ENCODE measurements at places on chromosomes 2 and 18.
A peak's percentile ranks its signal among the peaks of the same experiment; 100 is the strongest.

DNA sequence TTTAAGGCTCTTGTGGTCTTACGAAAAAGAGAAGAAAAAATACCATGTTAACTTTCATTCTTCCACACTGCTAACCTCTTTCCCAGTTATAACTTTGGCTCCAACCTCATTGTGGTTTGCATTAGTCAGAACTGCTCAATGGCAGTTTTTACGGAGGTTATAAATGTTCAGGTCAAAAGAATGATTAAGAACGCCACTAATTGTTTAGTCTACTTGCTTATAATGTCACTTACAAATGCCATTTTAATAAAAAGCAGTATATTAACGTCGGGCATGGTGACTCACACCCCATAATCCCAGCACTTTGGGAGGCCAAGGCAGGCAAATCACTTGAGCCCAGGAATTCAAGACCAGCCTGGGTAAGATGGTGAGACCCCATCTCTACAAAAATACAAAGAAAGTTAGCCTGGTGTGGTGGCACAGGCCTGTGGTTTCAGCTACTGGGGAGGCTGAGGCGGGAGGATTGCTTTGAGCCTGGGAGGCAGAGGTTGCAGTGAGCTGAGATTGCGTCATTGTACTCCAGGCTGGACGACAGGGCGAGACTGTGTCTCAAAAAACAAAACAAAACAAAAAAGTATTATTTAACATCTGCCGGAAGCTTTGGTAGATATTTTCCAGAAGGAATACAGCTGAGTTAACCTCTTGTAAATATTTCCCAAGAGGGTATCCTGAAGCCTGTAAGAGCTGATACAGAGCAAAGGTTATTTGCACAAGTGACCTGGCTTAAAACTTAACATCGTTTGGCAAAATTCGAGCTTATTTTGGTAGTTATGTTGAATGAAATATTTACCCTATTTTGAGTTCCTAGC is 5.1 kb downstream of the AGPS start:
- DNase-seq, result no peak

GRCh38 chr2:62014102-62014501 is 108.6 kb downstream of the COMMD1 start:
- DNase-seq, result no peak

DNA sequence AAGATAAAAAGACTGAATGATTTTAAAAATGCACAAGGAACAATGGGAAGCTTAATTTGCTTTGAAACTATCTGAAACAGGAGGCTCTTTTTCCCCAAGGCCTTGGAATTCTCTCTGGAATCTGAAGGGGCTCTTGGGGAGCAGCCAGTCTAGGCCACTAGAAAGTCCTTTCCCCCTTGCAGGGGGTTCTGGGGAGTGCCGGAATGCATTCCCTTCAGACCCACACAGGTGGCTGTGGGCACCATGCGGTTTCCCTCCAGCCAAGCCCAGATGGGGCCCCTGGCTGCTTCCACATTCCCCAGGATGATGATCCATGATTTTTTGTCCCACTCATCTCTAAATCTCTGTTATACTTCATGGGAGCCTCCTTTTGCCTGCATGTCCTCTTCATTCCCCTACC is 10.7 kb downstream of the GPR45 start:
- no peak for DNase-seq

DNA sequence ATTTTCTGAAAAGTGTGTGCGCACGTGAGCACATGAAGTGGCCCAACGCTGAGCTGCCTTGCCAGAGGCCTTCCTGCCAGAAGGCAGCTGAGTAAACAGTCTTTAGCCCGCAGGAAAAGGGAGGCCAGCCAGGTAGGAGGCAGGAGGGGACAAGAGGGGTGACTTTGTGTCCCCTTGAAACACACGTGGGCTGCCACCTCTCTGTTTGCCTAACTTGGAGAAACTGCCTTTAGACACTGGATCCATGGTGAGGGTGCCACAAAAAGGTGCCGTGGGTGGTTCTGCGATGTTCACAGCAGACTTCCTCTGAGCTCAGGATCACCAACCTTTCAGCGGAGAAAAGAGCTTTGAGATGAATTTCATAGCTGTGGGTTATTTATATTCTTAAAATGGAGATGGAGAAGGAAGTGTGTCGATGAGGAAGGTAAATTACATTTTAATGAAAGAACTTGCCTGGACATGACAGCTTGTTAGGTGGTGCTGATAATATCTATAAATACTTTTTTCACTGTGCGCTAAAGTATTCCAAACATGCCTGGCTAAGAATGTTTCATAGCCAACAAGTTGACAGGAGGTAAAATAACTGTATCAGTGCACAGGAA is 36.6 kb upstream of the ASB1 start:
- DNase-seq, result peak; percentile 77

DNA sequence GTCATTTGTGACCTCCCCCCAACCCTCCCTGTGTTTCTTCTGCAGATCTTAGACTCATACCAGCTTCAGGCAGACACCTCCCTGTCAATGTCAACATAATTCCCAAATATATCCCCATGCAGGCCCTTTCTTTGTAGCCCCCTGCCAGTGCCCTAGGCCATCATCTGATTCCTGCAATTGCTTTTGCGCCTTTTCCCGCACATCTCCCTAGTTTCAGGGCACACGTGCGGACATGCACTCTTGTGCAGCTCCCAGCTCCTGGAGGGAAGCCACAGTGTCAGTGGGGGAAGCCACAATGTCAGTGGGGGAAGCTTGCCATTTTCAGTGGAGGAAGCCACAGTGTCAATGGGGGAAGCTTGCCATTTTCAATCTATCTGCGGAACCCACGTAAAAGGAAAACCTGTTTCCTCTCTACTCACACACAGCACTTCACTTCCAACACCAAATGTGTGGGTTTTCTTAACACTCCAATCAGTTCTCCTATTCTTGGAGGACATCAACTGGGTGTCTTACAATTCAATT is 256.4 kb downstream of the ACKR3 start:
- DNase-seq, result no peak

DNA sequence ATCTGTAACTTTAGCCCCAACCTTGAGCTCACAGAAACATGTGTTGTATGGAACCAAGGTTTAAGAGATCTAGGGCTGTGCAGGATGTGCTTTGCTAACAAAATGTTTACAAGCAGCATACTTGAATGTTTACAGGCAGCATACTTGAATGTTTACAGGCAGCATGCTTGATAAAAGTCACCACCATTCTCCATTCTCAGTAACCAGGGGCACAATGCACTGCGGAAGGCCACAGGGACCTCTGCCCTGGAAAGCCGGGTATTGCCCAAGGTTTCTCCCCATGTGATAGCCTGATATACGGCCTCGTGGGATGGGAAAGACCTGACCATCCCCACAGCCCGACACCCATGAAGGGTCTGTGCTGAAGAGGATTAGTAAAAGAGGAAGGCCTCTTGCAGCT is 52.4 kb downstream of the LONRF2 start:
- DNase-seq, result no peak

GRCh38 chr2:123912171-123912570 is 112.9 kb upstream of the CNTNAP5 start:
- DNase-seq, result no peak

DNA sequence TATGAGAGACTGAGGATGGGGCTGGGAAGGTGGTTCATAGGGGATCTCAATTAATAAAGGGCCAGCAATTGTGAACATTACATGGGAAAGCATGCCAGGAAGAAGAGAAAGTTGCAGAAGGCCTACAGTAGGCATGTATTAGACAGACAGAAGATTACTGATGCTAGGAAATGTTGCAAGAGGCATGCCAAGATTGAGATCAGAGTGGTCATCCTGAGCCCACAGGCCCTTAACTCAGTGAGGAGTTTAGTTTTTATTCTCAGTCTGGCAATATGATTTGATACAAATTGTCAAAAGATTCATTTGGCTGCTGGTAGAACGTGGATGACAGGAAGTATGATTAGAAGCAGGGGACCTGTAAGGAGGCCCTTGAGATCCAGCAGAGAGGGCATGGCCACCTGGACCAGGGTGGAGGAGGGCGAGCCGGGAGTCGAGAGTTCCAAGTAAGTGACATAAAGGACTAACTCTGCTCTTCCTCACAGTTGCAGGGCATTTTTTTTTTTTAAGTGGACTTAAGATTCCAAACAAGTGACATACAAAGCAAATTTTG is 54.9 kb downstream of the EPHA4 start:
- peak; percentile 9 for DNase-seq

DNA sequence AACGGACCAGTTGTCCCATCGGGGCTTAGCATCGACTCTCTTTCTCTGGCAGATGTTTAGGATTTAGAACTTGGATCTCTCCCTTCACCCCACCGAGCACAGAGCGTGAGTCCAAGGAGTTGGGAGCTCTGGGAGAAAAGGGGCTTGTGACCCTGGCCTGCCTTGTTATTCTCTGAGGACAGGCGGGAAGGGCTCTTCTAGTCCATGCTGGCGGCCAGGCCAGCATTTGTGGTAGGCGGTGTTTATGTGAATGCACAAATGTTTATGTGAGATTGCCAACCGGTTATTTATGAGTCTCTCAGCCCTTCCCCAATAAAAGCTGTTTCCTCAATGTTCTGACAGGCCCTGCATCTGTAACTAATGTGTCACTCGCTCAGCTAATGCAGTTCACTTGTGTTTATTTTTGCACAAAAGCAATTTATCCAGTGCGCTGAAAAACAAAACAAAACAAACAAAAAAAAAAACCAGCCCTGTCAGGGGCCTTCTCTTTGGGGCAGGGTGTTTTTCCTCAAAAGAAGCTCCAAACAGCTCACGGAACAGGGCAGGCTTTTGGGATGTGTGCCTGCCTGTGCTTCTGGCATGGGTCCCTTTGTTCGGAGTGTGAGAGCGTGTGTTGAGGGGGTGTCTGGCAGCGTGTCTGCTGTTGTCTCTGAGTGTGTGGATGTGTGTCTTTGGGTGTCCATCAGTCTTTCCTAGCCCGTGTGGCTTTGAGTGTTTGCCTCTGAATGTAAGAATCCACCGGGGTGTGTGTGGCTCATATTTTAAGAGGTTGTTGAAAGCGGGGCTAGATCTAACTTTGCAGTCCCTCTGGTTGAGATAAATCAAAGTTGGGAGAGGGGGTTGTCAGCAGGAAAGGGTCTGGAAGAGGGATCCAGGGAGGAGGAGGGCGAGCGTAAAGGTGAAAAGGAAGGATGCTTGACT is 52.8 kb upstream of the HAAO start:
- no peak for DNase-seq

Data from trophoblast cell (in vitro differentiated cells and primary cell).